ENCODE measurements at places on chromosomes 2 and 18.

- DNase-seq = no peak
Measured at GRCh38 chr2:26412091-26412673, 10.5 kb downstream of the DRC1 start.

GRCh38 chr2:240478346-240479110, 43.1 kb downstream of the GPC1 start:
- no peak for DNase-seq

DNA sequence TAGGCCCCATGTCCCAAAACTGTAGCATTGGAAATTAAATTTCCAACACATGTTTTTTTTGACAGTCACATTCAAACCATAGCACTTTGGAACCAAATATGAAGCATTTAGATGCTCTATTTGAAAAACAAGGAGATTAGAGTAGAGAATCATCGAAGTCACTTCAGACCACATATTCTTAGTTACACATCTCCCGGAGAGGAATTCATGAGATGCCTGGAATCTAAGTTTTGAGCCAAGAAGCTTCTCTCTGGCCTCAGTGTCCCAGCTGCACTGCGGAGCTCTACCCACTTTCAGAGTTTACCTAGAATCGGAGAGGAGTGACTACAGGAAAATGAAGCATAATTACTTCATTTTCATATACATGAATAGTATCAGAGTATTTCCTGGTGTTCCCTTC, 385.9 kb downstream of the TNS1 start:
- no peak for DNase-seq

DNA sequence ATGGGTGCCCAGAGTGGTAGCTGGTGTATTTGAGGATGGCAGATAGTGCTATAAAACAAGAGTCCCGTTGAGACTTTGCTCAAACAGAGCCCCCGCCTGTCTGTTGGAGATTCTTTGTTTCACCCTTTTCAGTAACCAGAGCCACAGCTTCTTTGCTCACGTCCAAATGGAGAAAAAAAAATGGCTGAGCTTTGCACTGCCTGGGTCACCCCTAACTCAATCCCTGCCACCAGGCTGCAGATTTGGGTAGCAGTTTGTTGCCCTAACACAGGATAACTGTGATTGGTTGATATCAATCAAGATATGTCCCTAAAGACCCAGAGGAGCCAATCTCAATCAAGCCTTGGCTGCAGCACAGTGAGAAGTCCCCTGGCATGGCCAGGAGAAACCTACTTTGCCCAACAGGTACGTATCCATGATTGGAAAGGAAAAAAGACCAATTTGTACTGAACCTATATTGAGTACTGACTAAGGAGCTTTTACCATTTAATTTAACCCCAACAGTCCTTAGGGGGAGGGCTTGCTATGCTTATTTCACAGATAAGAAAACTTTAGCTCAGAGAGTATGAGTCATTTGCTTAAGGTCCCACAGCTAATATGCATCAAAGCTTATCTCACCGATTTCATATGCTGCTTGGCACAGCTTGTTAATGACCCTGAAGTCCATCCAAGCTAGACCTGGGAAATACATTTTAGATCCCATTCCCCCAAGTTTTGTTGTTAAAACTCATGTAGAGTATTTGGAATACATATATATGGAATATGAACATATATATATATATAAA, 72.0 kb upstream of the SH3BP4 start:
- DNase-seq = no peak

DNA sequence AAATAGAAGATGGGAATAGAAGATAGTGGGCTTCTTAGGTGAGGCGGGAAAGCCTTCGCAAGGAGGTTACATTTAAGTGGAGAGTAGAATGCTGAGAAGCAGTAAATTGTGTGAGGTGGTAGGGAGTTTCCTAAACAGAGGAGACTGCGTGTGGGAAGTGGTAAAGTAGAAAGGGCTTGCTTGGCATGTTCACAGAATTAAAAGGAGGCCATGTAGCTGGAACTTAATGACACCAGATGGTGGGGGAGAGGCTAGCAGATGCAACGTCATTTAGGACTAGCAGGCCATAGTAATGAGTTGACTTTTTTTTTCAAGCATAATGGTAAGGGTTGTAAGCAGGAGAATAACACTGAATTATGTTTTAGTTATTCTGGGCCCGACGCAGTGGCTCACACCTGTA, 13.0 kb upstream of the RTN4 start:
- DNase-seq = no peak

DNA sequence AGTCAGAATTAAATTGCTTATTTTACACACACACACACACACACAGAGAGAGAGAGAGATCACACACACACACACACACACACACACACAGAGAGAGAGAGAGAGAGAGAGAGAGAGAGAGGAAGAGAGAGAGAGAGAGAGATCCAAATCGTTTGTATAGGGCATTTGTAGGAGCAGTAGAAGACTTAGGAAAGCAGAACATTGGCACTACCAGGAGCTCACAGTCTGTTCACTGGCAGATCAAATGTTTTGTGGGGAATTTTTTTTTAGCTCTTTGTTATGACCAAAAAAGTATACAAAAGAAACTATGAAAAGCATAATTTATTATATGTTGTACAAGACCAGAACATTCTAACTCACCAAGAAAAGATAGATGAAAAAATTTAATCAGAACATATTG, 81.8 kb downstream of the MBD5 start:
- no peak for DNase-seq

DNA sequence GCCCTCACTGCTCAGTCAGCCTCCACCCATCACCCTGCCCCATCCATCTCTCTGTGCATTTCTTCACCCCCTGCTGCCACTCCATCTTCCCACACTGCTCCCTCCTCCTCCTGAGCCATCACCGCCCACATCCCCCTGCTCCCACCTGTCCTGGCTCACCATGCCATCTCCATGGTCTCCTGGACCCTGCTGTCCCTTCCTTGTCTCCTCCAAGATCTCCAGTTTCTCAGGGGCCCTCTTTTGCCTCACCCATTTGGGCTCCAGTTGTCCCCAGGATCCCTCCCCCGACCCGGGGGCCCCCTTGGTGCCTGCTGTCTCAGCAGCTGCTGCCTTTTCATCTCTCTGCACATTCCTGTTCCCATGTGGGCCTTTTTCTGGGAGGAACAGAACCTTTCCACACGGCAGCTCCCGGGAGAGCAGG, 10.6 kb downstream of the SPEG start:
- no peak for DNase-seq

DNA sequence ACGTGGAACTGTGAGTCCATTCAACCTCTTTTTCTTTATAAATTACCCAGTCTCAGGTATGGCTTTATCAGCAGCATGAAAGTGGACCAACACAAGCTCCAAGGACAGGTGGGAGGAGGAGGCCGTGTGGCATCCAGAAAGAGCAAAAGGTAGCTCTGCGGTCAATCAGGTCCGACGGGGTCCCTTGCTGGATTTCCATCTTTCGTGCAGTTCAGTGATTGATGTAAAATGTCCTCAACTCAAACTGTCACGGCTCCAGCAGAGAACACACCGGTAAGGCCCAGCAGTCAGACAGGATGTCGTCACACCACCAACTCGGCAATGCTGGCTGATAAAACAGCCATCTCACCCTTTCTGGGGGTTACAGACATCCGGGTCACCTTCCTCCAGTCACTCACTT, 123.3 kb downstream of the PXDN start:
- no peak for DNase-seq

DNA sequence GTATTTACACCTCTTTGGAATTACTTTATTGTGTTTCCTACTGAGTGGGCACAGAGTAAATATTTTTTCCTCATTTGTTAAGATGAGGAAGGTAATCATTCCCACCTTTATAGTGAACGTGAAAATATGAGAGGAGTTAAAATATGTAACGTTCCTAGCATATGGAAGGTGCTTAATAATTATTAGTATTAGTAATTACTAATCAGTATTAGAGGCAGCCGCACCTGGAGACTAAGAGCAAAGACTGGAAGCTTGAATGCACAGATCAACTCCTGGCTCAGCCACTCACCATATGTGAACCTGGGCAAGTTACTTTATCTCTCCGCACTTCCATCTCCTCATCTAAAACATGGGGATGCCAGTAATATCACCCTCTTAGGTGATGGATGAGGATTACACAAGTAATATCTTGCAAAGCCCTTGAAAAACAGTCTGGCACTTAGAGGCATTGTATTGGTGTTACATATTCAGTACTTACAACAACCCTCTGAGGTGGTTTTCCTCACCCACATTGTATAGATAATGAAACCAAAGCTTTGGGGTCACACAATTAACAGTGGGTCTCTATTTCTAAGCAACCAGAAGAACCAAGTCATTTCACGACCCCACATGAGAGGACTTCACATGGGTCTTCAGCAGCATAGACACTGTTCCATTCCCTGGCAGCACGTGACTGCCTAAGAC, 100.3 kb upstream of the KCTD1 start:
- no peak for DNase-seq

GRCh38 chr2:54859997-54860701, 136.7 kb downstream of the EML6 start:
- no peak for DNase-seq

- DNase-seq = no peak
Measured at GRCh38 chr2:170486730-170487129, 228.4 kb upstream of the SP5 start.

DNA sequence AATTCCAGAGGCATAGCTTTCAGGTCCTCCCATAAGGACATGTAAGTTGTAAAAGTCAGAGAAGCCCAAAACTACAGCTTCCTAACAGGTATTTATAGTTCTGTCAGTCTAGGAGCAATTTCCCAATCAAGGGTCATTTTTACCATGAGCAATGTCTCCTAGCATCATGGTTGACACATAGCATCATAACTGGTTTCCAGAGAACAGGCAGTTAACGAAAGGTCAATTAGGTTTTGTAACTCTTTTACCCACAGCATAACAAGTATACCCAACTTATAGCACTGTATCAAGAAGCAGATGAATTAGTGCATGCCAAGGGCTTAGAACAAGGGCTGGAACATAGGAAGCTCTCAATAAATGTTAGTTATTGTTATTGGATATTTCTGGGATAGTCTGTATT, 110.1 kb downstream of the MREG start:
- DNase-seq = no peak

DNA sequence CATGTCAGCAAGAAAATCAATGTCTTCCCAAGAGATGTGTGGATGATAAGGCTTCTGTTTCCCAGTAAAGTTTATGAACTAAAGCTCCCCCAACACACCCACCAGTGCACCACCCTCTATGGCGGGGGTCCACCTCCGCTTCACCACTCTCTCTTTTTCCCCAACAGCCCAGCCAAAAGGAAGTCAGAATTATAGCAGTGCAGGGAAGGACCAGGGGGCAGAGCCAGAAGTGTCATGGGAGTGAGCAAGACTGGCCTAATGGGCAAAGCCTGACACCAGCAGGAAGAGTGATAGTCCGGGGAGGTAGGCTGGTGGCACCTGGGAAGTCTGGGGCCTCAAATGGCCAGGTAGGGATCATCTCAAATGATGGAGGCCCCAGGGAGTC, 167.7 kb downstream of the ZFP36L2 start:
- DNase-seq = no peak

DNA sequence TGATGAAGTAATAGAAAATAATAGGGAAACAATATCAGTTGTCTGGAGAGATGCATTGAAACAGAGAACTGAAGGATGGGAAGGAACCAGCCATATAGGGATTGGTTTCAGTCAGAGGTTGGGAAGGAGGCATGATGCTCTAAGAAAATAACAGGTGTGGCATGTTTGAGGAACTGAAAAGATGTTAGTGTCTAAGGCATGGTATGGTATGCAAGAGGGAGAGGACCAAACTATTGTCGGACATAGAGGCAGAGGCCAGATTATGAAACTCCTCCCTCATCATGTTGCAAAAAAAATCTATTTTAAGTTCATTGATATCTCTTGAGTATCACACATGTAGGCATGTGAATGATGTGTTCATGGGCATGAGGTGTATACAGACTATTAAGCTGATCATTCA, 48.9 kb upstream of the EMILIN2 start:
- DNase-seq = no peak

GRCh38 chr2:76211991-76212985, 501.6 kb upstream of the GCFC2 start:
- DNase-seq = no peak

- DNase-seq = no peak
Measured at GRCh38 chr2:118177884-118178283, 89.6 kb downstream of the INSIG2 start.

DNA sequence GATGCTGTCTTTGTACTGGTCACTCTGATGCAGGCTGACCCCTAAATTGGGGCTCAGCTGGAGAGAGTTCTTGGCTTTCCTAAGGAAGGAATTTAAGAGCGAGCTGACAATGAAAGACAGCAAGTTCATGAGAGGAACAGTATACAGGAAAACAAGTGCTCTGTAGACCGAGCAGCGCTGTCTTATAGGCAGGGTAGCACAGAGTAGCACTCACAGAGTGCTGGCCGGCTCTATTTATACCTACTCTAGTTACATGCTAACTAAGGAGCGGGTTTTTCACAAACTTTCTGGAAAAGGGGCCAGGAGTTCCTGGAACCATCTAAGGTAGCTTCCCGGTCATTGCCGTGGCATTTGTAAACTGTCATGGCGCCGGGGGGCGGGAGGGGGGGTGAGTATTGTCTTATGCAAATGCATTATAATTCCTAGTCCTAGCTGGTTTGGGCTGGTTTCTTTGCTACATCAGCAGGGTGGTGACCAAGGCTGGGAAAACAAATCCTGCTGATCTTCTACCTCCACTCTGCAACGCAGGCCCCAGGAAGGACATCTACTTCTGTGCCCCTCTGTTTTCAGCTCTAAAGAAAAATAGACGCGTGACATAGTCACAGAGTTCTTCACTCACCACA, 31.6 kb upstream of the MAP3K20 start:
- DNase-seq = no peak

DNA sequence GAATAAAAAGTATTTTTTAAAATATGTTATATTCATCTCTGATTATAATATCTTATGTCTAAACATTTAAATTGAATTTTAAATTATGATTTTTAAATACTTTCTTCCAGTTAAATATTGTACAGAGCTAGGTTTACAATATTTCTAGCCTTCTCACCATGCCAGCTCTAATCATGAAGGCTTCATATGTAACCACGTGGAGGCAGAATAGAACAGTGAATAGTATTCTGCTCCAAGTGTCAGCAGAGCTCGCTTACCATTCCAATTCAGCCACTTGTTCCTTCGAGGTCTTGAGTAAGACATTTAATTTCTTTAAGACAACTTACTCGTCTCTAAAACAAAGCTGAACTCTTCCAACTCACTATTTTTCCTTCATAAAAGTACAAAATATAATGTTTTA, 871.8 kb downstream of the SUCLG1 start:
- DNase-seq = no peak

GRCh38 chr2:109395494-109396201, 218.1 kb downstream of the SEPTIN10 start:
- DNase-seq = peak; percentile 35

- DNase-seq = peak; percentile 4
Measured at GRCh38 chr2:168639441-168639898, 163.0 kb upstream of the NOSTRIN start.

GRCh38 chr2:76175295-76175694, 464.6 kb upstream of the GCFC2 start:
- no peak for DNase-seq
